Stimulated activated CD4-positive, alpha-beta T cell treated with anti-CD3 and anti-CD28 coated beads, Interleukin-2, amount 100 ng/mL, for 24 hours (primary cell): ENCODE measurements at places on chromosomes 11 and 22.

GRCh38 chr11:79668575-79668974, 227.7 kb upstream of the TENM4 start:
- no peak for DNase-seq

DNA sequence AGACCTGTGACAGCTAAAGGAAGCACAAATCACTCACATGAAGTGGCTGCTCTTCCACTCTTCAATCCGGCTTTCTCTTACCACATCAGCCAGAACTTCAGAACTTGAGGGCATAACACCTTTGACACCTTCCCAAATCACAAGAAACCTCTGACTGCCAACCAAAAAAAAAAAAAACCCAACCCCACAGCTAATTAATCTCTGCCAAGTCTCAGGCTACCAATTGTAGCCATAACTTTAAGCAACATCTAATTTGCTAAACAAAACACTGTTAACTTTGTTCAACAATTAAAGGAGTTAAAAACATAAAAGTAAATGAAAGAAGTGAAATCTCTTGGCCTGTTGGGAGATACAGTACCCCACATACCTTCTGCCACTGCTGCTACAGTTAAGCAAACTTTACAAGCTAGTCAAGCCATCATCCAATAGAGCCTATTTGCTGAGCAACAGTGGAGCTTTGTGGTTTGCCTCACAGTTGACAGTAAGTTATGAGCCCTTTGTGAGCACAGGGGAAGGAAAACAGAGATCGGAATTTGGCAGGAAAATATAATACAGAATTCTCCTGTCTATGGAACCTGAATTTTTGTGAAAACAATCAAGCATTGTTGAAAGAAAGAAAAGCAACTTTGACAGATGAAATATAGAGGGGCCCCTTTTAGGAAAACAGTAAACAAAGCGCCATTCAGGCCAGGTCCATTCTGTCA, at the start of gene SOX6:
SOX6 (minus strand) TSS at position 490 of the 704 bp plus-strand sequence. CDS start 15,298 bp downstream, outside the sequence.
- DNase-seq = no peak

DNA sequence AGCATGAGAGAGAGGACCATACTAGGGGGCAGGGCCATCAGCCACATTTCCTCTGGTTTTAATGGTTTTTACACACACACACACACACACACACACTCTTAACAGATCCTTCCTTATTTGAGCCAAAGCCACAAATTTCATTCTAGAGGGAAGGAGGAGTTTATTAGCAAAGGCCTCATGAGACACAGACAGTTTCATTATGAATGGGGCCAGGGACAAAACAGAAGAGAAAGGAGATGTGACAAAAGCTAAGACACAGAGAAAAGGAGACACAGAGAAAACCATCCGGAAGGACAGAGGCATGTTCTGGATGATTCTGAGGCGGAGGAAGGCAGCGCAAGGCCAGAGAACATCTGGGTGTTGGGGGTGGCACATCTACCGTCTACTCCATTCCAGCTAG, 32.2 kb upstream of the ARFGAP3 start:
- DNase-seq = no peak

- DNase-seq = peak; percentile 70
These were observed 5.3 kb upstream of the INS start for GRCh38 chr11:2166091-2166851.

- DNase-seq = no peak
These were observed 159.1 kb downstream of the PGR start for GRCh38 chr11:100970283-100971164.

GRCh38 chr11:129035244-129035643, 92.6 kb upstream of the TP53AIP1 start:
- no peak for DNase-seq

DNA sequence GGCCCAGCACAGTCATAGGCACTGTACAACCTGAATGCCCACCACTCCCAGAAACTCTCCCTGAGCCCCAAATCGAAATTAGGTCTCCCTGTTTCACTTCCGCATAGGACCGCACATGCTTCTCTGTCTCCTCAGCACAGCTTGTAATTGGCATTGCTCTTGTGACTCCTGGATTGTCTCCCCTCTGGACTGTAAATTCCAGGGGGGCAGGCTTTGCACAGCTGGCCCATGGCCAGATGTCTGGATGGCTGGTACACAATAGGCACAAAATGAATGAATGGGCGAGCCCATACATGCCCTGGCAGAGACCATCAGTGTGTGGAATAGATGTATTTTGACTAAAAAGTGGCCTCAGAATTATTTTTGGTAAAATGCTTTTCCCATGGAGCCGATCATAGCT, 63.3 kb upstream of the PHF21B start:
- no peak for DNase-seq

DNA sequence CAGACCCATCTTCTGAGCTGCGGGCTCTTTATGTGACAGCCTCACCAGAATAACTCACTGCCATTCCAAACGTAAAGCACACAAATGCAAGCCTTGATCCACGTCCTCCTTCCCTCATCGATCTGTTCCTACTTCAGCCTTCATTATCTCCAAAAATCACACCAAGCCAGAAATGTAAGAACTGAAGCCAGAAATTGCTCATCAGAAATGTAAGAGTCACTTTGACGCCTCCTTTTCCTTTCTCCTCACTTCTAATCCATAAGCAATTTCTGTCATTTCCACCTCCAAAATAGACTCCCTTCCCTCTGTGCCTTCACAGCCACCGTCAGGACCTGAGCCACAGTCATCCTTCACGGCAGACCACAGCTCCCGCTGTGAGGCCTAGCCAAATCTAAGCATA, 387.3 kb upstream of the B3GAT1 start:
- no peak for DNase-seq

- no peak for DNase-seq
These were observed 289.0 kb upstream of the PITPNB start for GRCh38 chr22:28208036-28208435.

DNA sequence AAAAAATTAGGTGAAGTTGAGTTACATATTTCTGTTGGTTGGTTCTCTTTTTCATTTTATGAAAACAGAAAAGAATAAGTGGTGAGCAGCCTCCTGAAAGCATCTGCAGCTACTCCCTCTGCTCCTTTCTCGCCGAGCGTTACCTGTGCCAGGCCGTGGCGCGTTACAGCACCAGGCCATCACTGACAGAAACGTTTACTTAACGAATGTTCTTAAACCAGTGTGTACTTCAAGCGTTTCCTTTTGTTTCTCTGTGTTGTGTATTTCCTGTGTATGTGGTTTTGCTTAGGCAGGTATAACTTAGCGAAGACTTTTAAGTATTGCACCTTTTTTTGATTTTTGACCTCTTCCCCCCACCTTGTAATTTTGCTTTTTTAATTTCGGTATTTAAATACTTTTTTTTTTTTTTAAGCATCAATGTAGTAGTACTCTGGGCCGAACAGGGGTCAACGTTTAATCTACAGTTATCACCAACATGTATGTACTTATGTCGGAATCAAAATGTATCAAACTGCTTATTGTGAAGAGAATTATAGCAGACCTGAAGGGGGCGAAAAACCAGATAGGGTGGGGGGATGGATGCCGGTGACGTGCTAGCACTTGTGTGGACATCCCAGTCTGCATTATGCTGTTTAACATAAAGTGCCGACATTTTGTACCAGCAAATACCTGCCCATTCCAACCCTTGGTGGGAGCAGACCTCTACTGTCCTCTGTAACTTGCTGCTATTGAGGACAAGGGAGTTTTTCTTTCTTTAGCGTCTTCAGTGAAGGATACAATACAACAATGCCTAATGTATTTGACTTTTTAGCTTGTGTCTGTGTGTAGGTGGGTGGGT, 21.6 kb upstream of the ADSL start:
- DNase-seq = peak; percentile 46

GRCh38 chr11:14645015-14645912, 1.7 kb downstream of the PDE3B start:
- peak; percentile 36 for DNase-seq

GRCh38 chr22:33860386-33860785, 59.9 kb downstream of the LARGE1 start:
- DNase-seq = no peak
